Activated naive CD8-positive, alpha-beta T cell treated with anti-CD3 and anti-CD28 coated beads for 36 hours (primary cell): ENCODE measurements at places on chromosomes 1 and 21. TPM values are rescaled to one million over a fixed set of nuclear protein-coding genes. Genes with fewer than 3 reads are reported as not detected.

DNA sequence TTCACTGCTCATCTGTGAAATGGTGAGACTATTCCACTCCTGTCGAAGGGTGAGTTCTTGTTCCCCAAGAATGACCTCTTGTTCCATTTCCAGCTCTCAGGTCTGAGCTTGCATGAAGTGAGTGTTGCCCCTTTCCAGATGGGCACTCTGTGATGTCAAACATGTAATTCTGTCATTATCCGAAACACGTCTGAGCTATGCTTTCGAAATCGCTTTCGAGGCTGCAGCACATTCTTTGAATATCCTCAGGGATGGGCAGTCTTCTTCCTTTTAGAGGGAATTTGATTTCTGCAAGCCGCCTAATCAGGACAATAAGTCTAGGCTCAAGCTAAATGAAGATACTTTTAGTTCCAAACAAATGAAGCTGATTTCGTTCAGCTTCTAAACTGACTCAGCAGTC is 15.1 kb downstream of the NFASC start:
- no peaks in the 10 kb centered on the region for H3K4me1 ChIP-seq
- no peak for DNase-seq
- H3K27me3 ChIP-seq = peaks cover 8% of the 10 kb centered on the region
- no peak overlapping the region for H3K4me3 ChIP-seq
- no peaks in the 10 kb centered on the region for H3K36me3 ChIP-seq
- no peak overlapping the region for H3K27ac ChIP-seq

DNA sequence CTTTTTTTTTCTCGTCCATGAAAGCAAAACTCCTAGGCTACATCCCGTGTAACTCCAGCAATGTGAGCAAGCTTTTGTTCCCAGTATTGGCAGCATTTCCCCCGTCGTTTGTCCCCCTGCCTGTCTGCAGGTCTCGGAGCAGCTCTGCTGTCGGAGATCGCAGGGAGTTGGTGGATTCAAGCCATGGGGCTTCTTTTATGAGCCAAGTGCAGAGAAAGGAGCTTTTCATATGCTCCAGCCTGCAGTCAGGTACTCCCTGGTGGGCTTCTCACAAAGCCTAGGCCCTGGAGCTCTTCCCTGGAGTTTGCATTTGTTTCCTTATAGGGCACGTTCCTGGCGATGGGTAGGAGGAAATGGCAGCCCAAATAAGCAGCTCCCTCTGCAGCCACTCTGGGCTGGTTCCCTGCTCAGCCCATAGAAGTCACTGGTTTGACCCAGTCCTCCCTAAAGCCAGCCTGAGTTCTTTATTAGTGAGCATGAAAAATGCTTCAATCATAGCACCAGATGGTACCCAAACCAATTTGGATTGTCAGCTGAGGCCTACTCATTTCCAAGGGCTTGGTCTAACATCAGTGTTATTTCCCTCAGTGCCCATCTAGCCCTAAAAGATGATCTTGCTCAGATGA is 78.3 kb downstream of the NUF2 start:
- H3K4me1 ChIP-seq = no peaks in the 10 kb centered on the region
- peaks cover 5% of the 10 kb centered on the region for H3K27me3 ChIP-seq
- H3K4me3 ChIP-seq = no peak overlapping the region
- H3K27ac ChIP-seq = no peak overlapping the region
- DNase-seq = no peak
- no peaks in the 10 kb centered on the region for H3K36me3 ChIP-seq

GRCh38 chr1:98104289-98104688 is 183.5 kb upstream of the DPYD start:
- no peak for DNase-seq
- H3K4me3 ChIP-seq = no peak overlapping the region
- H3K27me3 ChIP-seq = no peaks in the 10 kb centered on the region
- no peak overlapping the region for H3K27ac ChIP-seq
- H3K4me1 ChIP-seq = no peaks in the 10 kb centered on the region
- H3K36me3 ChIP-seq = no peaks in the 10 kb centered on the region

GRCh38 chr1:3732434-3733093 is 19.7 kb upstream of the CCDC27 start:
- no peaks in the 10 kb centered on the region for H3K27me3 ChIP-seq
- no peaks in the 10 kb centered on the region for H3K4me1 ChIP-seq
- no peak for DNase-seq
- no peak overlapping the region for H3K4me3 ChIP-seq
- no peaks in the 10 kb centered on the region for H3K36me3 ChIP-seq
- no peak overlapping the region for H3K27ac ChIP-seq

DNA sequence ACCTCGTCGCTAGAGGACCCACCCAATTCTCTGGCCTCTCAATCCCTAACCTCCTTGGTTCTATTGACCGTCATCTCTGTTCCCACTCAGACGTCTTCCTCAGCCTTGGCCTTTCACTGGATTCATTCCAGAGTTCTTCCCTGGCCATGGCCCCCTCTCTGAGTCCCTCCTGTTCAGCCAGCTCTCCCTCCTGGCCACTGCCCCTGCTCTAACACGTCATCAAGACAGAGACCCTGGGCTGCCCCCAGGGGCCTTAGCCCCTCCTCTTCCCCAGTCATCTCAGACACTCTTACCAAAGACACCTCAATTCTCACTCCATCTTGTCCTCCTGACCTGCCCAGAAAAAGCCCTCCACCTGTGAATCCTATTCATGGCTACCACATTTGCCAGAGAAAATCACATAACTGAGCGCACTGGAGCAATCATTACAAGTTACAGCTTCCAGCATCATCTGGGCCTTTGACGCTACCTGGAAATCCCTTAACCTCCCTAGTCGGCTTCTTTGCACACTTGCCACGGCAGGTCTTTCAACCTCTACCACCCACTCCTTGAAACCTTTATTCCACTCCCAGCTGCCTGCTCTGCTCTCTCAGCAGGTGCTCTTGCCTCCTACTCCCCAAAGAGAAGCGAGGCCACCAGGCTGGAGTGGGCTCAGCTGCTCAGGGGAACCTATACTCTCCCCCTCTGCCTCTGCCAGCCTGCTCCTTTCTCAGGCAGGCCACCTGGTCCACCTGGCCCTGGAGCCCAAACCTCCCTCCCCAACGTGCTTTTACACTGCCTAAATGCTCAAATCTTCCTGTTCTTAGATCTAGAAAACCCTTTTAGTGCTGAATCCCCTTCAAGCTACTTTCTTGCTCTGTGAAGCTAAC is 14.0 kb downstream of the DCST2 start:
- peaks cover 4% of the 10 kb centered on the region for H3K36me3 ChIP-seq
- peaks cover 6% of the 10 kb centered on the region for H3K27me3 ChIP-seq
- H3K4me1 ChIP-seq = peaks cover 17% of the 10 kb centered on the region

CAMK1G gene
- not detected for total RNA-seq

TCHH gene
- 0.22 TPM for total RNA-seq

DNA sequence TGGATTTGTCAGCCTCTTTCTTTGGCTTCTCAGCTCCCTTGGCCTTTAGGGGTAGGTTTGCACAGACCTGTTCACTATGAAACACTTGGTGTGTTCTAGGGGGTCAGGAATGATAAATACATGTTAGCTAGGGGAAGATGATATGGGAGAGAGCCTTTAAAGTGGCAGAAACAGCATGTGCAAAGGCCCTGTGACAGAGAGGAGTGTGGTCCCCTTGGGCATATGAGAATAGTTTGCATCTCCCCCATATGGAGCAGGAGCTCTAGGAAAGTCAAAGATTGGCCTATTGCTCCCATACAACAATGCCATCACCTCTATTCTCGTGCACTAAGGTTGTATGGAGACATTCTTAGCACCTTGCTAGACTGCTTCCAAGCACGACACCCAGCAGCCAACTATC is 10.7 kb upstream of the NTPCR start:
- H3K27ac ChIP-seq = no peak overlapping the region
- DNase-seq = no peak
- no peak overlapping the region for H3K4me3 ChIP-seq
- H3K27me3 ChIP-seq = peaks cover 11% of the 10 kb centered on the region

GRCh38 chr21:32726839-32727686 is 750 bp downstream of the SYNJ1 start:
- peak overlapping the region; percentile 93 for H3K27ac ChIP-seq
- H3K36me3 ChIP-seq = peaks cover 5% of the 10 kb centered on the region
- peak overlapping the region; percentile 99 for H3K4me3 ChIP-seq
- peaks cover 40% of the 10 kb centered on the region for H3K4me1 ChIP-seq
- no peaks in the 10 kb centered on the region for H3K27me3 ChIP-seq
- DNase-seq = peak; percentile 1

- no peaks in the 10 kb centered on the region for H3K36me3 ChIP-seq
- no peak for DNase-seq
- no peaks in the 10 kb centered on the region for H3K4me1 ChIP-seq
These were observed 24.2 kb upstream of the NPPB start for GRCh38 chr1:11882814-11883538.

DNA sequence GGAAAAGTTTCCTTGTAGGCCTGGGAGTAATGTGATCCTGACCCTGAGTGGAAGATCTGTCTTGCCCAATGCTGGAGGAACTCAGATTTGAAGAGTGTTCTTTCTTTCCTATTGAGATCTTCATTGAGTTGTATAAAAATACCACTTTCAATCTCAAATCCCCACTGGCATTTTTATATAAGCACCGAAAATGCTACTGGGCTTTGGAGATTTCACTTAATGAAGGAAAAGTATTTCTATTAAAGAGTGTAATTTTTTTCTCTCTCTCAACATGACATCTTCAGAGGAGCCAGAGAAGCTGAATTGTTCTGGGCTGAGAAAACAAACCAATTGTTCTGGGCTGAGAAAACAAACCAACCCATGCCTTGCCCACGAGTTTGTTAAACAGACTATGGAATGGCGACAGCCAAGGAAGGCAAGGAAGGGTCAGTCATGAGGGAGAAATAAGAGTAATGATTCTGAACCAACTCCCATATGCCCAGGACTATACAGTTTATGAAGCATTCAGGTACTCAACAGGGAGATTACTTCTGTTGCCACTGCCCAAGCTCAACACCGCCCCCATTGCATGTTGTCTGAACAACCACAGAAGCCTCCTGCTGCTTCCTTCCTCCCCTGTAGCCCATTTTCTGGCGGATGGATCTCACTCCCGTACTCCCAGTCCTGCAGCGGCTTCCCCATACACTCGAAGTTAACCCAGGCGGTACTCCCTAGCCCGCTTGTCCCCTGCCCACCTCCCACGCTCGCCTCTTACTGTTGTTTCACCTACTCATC is 103.2 kb downstream of the BEND5 start:
- H3K27me3 ChIP-seq = peaks cover 34% of the 10 kb centered on the region

DNA sequence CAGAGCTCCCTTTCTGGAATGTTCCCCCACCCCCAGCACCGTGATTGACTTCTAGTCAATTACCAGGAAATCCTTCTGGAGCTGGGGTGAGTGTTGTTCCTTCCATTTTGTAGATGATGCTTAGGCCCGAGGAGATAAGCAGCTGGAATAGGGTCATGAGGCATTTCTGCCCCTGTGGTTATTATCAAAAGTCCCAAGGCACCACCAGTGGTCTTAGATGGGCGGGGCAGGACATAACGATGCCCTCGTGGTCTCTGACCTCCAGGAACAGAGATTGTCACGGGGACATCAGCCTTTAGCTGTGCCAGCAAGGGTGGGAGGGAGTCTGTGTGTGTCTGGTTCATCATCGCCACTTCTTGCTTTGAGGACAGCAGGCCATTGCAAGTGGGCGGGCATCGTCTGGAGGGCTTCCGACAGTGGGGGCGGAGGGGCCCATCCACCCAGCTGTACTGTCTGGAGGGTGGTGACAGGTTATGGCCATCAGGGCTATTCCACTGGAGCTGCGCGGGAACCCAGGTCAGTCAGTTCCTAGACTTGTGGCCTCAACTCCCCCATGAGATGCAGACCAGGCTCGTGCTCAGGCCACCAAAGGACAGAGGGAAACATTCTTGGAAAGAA is 22.6 kb downstream of the TNFRSF8 start:
- DNase-seq = no peak
- peaks cover 40% of the 10 kb centered on the region for H3K4me1 ChIP-seq
- peaks cover 33% of the 10 kb centered on the region for H3K36me3 ChIP-seq
- no peak overlapping the region for H3K27ac ChIP-seq
- H3K4me3 ChIP-seq = no peak overlapping the region

- H3K36me3 ChIP-seq = peaks cover 14% of the 10 kb centered on the region
- DNase-seq = no peak
- no peak overlapping the region for H3K27ac ChIP-seq
- H3K4me1 ChIP-seq = peaks cover 21% of the 10 kb centered on the region
- no peaks in the 10 kb centered on the region for H3K27me3 ChIP-seq
- no peak overlapping the region for H3K4me3 ChIP-seq
These were observed 374.6 kb upstream of the RUNX1 start for GRCh38 chr21:35423709-35424108.

PHGDH gene
- 292 TPM for total RNA-seq

RSPH1 gene
- not detected for total RNA-seq

DNA sequence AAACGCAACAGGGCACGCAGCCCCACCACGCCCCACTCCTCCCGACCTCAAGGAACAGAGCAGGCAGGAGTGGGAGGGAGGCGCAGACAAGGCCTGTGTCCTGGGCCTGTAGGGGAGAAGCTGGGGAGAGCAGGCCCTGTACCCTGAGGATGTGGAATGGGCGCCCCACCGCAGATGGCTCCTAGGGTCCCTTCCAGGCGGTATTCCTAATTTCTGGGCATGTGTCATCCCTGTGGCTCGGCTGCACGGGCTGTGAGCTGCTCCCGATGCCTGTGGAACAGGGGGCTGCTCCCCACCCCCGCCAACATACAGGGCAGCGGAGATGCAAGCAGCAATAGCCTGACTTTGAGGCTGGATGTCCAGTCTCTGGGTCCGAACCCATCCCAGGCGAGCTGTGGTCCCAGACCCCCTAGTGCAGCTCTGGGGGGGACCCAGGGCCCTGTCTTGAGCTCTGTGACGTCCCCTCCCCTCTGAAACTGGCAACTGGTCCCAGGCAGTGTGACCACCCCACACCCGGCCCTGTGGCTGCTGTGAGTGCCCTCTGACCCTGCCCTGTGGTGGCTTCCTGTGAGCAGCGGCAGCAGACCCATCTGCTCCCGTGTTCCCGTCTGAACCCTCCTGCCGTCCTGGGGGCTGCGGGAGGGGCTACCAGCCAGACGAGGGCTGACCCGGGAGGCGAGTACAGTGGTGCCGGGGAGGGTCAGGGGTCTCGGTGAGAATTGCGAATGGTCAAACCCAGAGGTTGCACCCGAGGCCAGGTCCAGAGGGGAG is 13.9 kb upstream of the COL6A2 start:
- no peak for DNase-seq
- no peaks in the 10 kb centered on the region for H3K36me3 ChIP-seq
- H3K4me1 ChIP-seq = no peaks in the 10 kb centered on the region

DNA sequence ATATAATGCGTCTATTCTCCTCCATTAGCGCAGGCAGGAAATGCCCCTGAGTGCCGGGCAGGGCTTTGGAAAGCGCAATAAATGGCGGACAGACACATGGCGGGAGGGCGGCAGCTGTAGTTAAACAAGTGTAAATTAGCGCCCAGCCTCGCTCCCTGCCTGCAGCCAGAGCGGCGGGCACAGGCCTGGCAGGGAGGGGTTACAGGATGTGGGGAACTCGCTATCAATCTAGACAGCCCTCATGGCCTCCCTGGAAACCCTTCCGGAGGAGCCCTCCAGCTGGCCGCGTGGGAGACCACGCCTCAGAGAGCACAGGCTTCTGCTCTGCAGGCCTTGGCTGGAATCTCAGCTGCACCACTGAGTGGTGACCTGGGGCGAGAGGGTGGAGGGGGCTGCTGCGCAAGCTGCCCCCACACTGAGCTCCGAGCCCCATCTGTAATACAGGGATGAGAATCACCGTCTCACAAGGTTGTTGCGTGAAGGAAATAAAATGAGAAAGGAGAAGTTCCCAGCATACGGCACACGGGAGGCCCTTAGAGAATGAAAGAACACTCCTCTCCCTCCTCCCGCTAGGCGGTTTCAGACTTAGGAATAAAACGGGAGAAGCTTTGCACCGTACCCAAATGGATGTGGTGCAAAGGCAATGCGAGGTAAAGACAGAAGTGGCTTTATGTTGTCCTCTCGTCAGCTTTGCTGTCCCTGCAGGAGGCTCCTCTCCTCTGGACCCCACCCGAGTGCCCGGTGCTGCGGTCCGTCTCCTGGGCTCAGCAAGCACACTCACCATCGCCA is 167.2 kb upstream of the POU3F1 start:
- H3K36me3 ChIP-seq = no peaks in the 10 kb centered on the region
- H3K27ac ChIP-seq = no peak overlapping the region
- no peak for DNase-seq
- no peak overlapping the region for H3K4me3 ChIP-seq
- peaks cover 3% of the 10 kb centered on the region for H3K4me1 ChIP-seq
